Heart right ventricle (tissue), 16 donors: ENCODE measurements at places on chromosomes 12 and 14. TPM values are rescaled to one million over a fixed set of nuclear protein-coding genes. Genes with fewer than 3 reads are reported as not detected.

Gene LHX5
- total RNA-seq: not detected

Gene NXPH4
- total RNA-seq: 0.82 TPM

GRCh38 chr12:122593910-122594309 is 66.9 kb downstream of the KNTC1 start:
- DNase-seq: no peak

DNA sequence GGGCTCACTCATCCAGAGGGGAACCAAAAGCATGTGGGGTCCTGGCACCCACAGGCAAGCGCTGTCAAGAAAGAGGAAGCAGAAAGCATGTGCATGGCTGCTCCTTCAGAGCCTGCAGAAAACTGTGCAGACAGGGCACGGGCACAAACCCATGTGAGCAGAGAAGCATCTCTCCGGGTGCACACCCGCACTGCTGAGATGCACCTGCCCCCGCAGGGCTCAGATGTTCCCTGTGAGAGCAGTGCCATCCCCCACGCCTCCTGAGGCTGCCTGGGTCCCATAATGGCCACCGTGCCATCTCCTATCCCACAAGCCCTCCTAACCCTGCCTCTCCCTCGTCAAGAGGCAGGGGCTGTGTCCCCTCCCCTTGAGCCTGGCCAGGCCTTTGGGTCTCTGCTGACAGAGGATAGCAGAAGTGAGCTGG is 32.3 kb upstream of the INF2 start:
- no peak for DNase-seq

DNA sequence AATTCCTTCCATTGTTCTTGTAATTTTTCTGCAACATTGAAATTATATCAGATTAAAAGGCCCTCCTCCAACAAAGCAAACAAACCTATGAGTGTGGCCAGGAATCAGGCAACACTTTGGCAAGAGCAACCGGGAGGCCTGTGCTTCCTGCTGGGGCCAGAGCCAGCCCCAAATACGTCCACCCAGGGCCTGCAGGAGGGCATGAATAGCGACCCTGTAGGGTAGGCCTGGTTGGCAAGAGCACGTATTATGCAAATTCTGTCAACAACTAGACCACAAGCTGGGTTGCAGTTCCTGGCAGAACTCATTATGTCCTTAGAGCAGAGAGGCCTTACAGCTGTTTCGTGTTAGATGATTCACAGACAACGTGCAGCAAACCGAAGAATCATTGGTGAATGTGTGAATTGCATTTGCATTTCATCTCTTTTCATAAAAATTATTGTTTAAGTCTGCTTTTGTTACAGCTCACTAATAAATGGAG is 26.9 kb upstream of the LGALS3 start:
- DNase-seq: peak; percentile 77
